ENCODE measurements at places on chromosomes 12 and 14. TPM values are rescaled to one million over a fixed set of nuclear protein-coding genes. Genes with fewer than 3 reads are reported as not detected.

NFE2 gene
- total RNA-seq, result 0.40 TPM

MUCL1 gene
- not detected for total RNA-seq

TDRD9 gene
- 0.12 TPM for total RNA-seq

STYK1 gene
- 8.6 TPM for total RNA-seq

SERPINA12 gene
- total RNA-seq, result not detected

CEBPE gene
- total RNA-seq, result not detected

KRT78 gene
- 0.15 TPM for total RNA-seq

GPD1 gene
- 0.11 TPM for total RNA-seq

KRT2 gene
- 0.23 TPM for total RNA-seq

IL23A gene
- 17.5 TPM for total RNA-seq

RNASE13 gene
- not detected for total RNA-seq

KCNK10 gene
- not detected for total RNA-seq

IGFBP6 gene
- total RNA-seq, result 299 TPM

KLRD1 gene
- total RNA-seq, result 0.06 TPM

FAM161B gene
- total RNA-seq, result 3.5 TPM

DACT1 gene
- total RNA-seq, result 0.40 TPM

GPR162 gene
- total RNA-seq, result not detected

NOVA1 gene
- total RNA-seq, result 3.1 TPM

LALBA gene
- not detected for total RNA-seq
